ENCODE measurements at places on chromosomes 3 and 15.
A peak's percentile ranks its signal among the peaks of the same experiment; 100 is the strongest.

DNA sequence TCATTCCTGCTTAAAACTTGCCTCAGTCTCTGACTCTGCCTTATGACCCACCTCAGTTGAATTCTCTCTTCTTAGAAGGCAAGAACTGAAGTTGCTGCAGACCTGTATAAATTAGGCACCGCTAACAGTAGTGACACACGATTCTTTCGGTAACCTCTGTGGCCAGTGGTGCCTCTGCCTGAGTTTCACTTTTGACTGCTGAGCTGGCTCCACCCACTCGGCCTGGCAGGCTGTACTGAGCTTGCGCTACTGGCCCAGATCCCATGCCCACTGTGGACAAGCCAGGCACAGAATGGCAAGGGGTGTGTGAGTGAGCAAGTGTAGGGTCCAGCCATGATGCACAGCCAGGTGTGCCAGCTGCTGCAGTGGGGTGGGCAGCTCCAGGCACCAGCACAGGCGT, 19.1 kb upstream of the EIF1B start:
- DNase-seq = no peak

DNA sequence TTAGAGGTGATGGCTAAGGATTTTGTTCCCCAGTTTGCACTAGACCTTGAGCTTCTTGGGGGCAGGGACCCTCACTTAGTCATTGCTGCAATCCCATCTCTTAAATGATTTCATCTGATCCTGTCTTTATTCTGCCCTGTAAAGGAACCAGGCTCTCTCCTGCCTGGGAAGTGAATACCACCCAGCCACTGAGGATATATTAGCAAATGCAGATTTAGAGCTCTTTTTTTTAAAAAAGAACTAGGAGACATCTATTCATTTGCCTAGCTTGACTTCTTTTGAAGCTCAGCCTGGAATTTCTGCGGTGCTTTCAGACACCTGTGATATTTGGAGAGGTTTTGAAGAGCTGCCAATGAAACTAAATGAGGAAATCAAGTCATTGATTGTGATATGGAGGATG, 41.8 kb downstream of the CA12 start:
- no peak for DNase-seq

DNA sequence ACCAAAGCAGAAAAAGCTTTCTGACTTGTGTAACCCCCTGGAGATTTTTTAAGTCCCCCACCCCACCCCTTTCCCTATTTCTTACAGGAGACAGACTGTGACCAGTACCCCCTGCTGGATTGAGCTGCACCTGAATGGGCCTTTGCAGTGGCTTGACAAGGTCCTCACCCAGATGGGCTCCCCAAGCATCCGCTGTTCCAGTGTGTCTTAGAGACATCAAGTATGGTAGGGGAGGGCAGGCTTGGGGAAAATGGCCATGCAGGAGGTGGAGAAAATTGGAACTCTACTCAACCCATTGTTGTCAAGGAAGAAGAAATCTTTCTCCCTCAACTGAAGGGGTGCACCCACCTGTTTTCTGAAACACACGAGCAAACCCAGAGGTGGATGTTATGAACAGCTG, 64.1 kb downstream of the AAGAB start:
- DNase-seq = no peak

GRCh38 chr15:31149088-31149505, 47.6 kb upstream of the TRPM1 start:
- no peak for DNase-seq

DNA sequence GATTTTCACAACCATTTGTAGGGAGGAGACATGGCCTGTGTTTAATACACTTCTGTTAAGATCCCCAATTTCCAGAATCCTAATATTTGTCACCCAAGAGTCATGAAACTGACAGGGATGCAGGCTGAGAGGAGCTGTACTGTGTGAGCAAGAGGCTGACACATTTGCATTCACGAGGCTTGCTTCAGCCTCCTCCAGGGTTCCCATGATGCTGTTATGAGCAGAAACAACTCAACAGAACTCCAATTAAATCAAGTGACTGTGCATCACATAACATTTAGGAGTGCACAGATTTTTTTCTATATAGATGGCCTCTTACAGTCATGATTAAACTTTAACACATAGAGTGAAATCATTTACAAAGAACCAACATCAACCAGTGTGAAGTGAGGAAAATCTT, 292.3 kb upstream of the STT3B start:
- peak; percentile 54 for DNase-seq

GRCh38 chr15:44308889-44309288, 20.4 kb downstream of the GOLM2 start:
- no peak for DNase-seq

DNA sequence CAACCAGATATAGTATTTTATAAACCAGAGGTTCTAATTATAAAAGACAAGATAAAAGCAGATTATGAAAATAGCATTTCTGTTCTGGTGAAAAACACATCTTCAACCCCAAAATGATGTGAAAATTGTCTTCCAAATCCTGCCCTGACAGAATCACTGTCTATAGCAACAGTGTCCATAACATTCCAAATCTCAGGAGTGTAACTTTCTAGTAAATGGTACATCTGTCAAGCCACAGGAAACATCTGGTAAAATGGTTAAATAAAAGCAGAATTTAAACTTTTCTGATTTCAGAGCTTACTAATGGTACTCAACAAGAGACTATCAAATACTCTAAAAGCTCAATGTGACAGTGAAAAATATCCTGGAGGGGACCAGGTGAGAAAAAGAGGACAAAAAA, 60.5 kb downstream of the VGLL4 start:
- no peak for DNase-seq

Data from head of caudate nucleus (tissue), 42 donors.